NCI-H69 (cell line): ENCODE measurements at places on chromosomes 7 and 10.

GRCh38 chr7:127882313-127882920 lies 148.8 kb downstream of the LRRC4 start:
- DNase-seq: no peak

DNA sequence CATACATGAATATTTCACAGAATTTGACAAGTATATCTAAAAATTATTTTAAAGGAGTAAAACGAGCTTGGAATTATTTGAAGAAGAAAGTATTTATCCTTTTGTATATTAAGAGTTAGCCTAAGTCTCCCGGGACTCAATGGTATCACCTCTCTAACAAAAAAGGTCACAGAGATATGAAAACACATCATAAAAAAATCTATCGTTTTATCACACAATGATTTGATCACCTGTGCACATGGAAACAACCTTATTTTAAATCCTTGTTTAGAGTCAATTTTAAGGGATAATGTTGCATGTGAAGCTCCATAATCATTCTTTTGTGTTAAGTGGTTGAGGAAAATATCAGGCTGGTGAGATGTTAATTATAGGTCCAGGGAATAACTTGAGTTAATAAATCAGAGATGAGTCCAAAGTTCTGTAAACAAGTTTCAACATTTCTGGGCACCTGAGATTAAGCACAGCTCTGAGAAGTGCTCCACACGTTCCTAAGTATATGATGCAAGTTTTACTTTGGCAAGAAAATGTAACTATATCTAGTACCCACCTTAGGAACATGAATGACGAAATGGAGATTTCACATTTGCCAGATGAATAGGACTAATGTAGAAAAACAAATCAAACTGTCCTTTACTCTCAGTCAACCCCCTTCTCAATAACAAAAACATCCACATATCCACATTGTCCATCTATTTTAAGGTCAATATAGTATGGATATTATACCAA lies 148.5 kb upstream of the AKR1E2 start:
- no peak for DNase-seq

GRCh38 chr10:101932183-101932582 lies 88.6 kb upstream of the KCNIP2 start:
- no peak for DNase-seq

DNA sequence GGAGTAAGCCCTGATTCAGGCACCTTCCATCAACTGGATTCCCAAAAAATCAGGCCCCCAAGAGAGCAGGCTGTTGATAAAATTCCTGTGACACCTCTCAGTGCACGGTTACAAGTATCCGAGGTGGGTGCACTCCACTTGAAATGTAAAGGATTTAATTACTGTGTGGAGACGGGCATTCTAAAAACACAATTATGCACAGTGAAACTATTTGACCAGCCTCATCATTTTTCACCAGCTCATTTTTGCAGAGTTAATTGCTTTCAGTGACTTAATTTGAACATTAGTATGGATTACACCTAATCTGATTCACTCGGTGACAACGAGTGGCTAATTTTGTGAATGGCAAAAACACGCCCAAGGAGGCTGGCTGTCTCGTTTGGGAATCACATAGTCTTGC lies 2.3 kb downstream of the FOXL3 start:
- DNase-seq: no peak

- no peak for DNase-seq
These were observed 162.6 kb downstream of the ADAM12 start for GRCh38 chr10:126225672-126226008.

DNA sequence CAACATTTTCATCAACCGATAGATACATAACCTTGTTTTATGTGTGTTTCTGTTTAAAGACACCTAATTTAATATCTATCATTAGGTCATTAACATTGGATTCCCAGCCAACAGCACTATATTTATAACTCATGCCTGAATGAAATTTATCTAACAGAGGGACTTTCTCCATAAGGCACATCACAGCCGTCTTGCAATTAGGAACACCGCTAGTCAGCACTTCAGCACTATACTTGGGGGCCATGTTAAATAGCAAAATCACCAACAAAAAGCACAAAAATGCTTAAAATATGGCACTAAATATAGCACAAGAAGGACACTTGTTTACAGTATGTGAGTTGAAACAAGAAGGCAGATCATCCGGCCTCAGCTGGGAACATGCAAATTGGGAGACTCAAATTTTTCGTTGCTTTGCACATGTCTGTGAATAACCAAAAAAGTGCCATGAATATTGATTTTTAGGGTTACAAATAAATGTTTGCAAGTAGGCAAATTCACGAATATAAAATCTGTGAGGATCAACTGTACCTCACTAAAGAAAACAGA lies 51.0 kb downstream of the TLL2 start:
- no peak for DNase-seq

DNA sequence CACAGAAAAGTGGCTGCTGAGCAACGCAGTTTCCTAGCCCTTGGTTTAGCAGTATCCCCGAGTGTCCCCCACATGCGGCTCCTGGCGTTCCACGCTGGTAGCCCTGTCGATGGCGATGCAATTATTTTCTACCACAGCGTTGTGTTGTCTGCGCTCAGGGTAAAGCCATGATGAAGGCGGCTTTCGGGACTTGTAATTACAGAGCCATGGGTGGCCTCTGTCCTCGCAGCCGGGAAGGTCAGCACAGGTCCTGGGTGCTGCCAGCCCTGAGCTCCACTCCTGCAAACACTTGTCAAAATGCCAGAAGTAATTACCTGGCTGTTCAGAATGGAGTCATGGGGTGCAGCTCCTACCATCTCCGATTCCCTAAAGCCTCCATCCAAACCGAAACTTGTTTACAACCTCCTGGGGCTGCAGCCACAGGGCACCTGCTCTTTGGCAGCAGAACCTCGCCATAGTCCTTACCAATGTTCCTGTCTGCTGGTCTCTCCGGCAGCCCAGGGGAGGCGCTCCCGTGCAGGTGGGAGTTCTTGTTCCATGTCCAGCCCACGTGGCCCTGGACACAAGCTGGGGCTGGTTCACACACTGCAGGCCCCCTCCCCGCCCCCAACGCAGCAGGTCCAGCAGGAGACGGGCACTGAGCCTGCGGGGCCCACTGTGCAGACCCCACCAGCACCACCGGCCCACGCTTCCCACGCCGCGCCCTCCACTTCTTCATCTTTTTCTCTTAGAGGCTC lies 512.6 kb downstream of the PTPRN2 start:
- peak; percentile 99 for DNase-seq

GRCh38 chr7:229184-229964 lies 37.0 kb downstream of the FAM20C start:
- DNase-seq: no peak

DNA sequence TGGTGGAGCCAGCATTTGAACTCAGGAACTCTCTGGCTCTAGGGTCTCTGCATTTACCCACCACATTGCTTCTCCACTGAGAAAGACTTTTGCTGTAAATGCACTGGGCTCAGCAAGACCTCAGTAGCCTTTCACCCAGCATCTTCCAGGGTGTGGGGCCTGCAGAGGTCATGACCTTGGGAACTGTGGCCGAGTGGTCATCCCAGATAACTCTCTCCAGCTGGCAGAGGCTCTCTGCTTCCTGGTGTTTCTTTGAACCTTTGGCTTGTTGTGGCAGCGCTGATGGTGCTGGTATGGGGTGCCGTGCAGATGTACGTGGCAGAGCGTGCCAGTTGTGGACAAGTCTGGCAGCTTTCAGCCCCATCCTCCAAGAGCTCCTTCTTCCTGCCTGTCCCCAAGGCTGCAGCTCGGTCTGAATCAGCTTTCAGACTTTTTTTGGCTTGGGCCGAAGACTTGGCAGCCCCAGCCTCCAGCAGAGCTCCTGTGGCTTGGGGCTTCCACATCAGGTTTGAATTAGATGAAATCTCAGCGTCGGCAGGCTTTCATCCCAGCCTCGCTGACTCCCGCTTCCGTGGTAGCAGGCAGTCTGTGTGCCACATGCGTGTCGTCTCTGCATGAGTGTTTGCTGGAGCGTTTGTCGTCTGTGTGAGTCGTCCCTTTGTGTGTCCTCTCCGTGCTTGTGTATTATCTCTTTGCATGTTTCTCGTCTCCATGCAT lies 21.5 kb downstream of the ADAMTS14 start:
- DNase-seq: no peak

DNA sequence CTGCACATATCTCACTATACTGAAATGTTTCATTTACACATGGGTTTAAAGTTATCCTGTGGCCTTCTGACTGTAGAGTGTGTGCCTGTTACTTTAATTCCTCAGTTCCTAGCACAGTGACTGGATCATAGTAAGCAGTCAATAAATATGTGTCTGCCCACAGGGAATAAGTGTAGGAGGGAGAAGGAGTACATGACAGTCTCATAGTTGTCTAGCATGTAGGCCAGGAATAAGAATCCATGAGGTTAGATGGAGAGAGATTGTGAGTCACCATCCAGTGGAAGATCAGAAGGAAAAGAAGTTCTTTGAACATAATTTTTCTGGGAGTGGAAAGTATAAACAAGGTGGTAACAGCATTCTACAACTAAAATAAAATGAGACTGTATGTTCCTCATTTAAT lies 36.6 kb upstream of the SEMA3A start:
- no peak for DNase-seq

- DNase-seq: peak; percentile 55
These were observed 245.0 kb upstream of the SORCS1 start for GRCh38 chr10:107409522-107409921.

DNA sequence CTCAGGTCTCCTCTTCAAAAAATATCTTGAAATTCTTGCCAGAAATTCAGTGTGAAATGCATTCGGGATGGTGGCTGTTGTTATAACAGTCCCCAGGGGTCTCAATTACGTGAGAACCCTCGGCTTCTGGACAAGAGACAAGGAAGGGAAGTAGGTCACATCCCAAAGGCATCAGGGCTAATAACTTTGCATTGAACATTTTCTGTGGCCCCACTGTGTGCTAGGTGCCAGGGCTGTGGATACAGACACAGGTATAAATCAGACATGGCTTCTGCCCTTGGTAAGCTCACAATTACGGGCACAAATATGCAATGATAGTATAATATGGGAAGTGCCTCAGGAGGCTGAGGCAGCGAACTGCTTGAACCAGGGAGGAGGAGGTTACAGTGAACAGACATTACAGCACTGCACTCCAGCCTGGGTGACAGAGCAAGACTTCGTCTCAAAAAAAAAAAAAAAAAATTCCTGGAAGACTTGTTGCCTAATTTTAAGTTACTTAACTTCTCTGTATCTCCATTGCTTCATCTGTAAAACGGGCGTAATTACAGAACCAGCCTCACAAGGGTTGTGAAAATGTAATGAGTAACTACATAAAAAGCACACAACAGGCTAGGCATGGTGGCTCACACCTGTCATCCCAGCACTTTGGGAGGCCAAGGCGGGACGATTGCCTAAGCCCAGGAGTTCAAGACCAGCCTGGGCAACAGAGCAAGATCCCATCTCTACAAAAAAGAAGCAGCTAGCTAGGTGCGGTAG lies 2.5 kb upstream of the RHBDD2 start:
- DNase-seq: no peak

GRCh38 chr10:71539442-71540118 lies 142.9 kb downstream of the CDH23 start:
- no peak for DNase-seq

- DNase-seq: no peak
These were observed 327.3 kb downstream of the ADARB2 start for GRCh38 chr10:1410032-1410431.

GRCh38 chr10:121168545-121169216 lies 317.5 kb downstream of the WDR11 start:
- no peak for DNase-seq

- no peak for DNase-seq
These were observed 219.7 kb upstream of the ADARB2 start for GRCh38 chr10:1957057-1957456.

- no peak for DNase-seq
These were observed 87.3 kb downstream of the COL13A1 start for GRCh38 chr10:69888882-69889584.

GRCh38 chr7:20839196-20839735 lies 52.6 kb upstream of the SP8 start:
- DNase-seq: no peak

DNA sequence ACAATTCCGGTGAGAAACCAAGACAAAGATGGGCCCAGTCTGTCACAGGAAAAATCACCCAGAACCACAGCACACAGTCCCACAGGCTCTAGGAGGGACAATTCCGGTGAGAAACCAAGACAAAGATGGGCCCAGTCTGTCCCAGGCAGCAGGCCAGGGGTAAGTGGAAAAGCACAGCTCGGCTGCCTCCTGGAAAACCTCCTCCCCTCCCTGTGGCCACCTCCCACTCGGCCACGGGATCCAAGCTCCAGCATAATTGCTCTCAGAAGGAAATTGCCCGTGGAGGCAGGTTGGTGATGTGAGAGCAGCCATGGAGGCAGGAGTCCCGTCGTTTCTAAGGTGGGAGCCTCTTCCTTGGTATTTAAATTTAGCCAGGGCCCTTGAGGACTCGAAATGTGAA lies 95.7 kb downstream of the PLXNA4 start:
- DNase-seq: no peak
